NCI-H510A treated with DMSO at 0.1 percent for 48 hours (cell line): ENCODE measurements at places on chromosomes 13 and 19.

- no peak for DNase-seq
Measured at GRCh38 chr19:32246006-32246405, 99.4 kb upstream of the ZNF507 start.

DNA sequence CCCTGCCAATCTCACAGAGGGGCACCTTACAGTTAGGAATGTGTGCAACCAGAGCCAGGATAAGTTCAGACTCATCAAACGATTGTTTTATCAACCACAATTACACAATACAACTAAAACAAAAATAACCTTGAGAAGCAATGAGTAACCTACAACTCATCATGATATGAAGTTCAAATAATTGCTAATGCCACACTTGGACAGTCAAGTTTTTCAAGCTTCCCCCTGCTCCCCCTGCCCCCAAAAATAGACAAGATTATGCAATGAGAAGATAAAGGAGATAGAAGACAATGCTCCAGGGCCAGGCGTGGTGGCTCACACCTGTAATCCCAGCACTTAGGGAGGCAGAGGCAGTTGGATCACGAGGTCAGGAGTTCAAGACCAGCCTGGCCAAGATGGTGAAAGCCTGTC is 13.6 kb upstream of the KPNA3 start:
- DNase-seq: no peak

DNA sequence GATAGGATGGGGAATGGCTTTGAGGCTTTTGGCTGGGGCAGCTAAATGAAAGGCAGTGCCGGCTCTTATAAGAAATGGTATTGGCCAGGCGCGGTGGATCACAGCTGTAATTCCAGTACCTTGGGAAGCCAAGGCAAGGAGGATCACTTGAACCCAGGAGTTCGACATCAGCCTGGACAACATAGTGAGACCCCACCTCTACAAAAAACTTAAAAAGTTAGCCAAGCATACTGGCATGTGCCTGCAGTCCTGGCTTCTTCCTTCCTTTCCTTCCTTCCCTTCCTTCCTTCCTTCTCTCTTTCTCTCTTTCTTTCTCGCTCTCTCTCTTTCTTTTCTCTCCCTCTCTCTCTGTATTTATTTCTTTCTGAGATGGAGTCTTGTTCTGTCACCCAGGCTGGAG is 3.1 kb downstream of the CA11 start:
- no peak for DNase-seq

DNA sequence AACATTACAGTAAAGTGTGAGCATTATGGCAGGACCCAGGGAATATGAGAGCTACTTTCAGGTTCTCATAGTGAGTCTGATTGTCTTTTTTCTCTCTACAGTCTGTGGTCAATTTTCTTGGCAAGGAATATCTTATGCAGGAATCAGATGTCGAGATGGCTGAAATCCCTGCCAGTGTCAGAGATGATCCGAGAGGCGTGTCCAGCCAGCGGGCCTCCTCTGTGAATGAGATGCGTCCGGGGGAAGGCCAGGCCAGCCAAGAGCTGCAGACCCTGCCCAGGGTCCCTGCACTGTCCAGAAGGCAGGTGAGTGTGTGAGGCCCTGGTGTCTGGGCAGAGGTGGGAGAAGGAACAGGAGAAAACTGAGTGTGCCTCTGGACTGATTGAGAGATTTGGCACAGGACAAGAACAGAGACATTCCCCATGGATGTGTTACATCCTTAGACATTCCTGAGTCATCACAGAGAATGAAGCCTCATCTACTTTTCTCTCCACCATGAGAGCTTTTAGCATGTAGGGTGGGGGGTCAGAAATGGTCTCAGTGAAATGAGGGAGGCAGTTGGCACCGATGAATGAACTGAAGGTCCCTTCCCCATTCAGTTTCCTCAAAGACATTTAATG is 27.3 kb upstream of the EDDM13 start:
- DNase-seq: no peak

DNA sequence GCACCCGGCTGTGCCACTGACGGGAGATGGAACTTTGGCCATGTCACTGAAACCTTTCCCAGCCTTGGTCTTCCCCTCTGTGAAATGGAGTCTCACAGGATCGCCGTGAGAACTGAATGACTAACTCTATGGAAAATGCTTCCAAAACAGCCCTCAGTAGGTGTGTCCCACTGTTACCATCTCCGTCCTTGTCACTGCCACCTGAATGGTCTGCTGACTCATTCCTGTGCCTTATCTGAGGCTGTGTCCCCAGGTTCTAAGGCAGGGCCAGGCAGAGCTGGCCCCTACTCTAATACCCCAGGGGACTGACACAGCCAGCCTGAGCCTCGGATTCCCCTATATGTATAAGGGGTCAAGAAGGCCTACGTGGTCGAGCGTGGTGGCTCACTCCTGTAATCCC is 4.5 kb downstream of the CDC37 start:
- no peak for DNase-seq

GRCh38 chr19:6216996-6217751 is 62.6 kb downstream of the MLLT1 start:
- no peak for DNase-seq

- DNase-seq: no peak
Measured at GRCh38 chr13:75800545-75800944, 164.4 kb downstream of the LMO7 start.

GRCh38 chr19:51750400-51751094 is 1.1 kb downstream of the FPR1 start:
- no peak for DNase-seq

- no peak for DNase-seq
Measured at GRCh38 chr13:79662882-79663281, 181.9 kb downstream of the NDFIP2 start.

DNA sequence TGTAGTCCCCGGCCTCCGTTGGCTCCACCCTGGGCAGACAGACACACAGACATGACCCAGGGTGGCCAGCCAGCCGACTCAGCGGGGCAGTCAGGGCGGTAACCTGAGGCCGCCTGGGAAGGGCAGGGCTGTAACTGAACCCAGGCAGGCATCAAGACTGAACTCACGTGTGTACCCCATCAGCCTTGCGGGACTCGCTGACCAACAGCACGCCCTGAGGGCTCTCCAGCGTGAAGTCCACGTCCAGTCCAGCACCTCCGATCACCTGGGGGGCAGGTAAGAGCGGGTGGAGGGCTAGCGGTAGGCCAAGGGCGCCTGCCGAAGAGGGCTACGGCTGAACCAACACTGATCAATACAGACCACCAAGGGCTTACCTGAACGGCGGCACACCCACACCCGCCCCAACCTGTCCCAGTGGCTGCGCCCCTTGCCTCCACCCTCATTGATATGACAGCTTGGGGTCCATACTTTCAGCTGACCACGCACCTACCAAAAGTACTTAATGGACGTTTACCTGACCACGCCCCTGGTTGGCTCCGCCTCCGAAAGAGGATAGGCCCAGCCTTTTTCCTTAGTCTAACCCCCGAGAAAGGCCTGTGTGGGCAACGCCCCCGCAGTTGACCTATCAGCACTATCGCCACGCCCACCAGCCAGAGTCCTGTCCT is 791 bp downstream of the TMED1 start:
- DNase-seq: no peak

GRCh38 chr13:112871742-112872141 is 97.3 kb upstream of the MCF2L start:
- DNase-seq: no peak

GRCh38 chr19:4062419-4063368 is 4.0 kb downstream of the ZBTB7A start:
- DNase-seq: no peak

- no peak for DNase-seq
Measured at GRCh38 chr19:36482876-36483275, 6.5 kb downstream of the ZNF566 start.

GRCh38 chr13:91399189-91400062 is 1.0 kb downstream of the GPC5 start:
- no peak for DNase-seq

DNA sequence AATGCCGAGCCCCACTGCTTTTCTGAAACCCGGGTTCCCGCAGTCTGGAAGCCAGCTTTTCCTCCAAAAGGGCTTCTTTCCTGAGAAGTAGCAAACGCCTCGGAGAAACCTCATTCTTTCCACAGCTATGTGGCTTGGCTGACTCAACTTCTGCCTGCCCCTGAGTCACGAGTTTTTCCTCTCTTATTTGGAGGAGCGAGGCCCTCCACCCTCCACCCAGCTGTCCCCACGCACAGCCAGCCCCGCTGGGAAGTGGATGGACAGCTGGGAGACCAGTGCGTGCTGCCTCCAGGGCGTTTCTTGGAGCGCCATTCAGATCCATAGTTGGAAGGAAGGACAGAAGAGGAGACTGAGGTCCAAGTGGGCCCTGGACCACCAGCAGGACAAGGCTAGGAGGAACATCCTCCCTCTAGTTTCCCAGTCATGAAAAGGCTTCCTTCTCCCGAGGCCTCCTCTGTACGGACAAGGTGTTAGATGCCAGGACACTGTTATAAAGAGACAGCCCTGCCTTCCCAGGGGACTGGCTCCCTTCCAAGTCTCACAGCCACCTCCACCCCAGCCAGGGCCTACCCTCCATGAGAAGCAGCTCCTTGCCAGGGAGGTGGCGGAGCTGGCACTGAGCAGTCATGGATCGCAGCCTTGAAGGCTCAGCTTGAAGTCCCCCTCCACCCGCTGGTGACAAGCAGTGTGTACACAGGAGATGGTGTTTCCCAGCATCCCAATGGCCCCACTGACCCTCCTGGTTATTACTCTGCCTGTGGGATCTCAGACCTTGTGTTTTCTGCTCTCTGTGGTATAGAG is 2.5 kb upstream of the PLEKHF1 start:
- no peak for DNase-seq

GRCh38 chr13:20714161-20714560 is 10.7 kb downstream of the IL17D start:
- no peak for DNase-seq

GRCh38 chr13:44646044-44646443 is 69.9 kb upstream of the TSC22D1 start:
- no peak for DNase-seq

DNA sequence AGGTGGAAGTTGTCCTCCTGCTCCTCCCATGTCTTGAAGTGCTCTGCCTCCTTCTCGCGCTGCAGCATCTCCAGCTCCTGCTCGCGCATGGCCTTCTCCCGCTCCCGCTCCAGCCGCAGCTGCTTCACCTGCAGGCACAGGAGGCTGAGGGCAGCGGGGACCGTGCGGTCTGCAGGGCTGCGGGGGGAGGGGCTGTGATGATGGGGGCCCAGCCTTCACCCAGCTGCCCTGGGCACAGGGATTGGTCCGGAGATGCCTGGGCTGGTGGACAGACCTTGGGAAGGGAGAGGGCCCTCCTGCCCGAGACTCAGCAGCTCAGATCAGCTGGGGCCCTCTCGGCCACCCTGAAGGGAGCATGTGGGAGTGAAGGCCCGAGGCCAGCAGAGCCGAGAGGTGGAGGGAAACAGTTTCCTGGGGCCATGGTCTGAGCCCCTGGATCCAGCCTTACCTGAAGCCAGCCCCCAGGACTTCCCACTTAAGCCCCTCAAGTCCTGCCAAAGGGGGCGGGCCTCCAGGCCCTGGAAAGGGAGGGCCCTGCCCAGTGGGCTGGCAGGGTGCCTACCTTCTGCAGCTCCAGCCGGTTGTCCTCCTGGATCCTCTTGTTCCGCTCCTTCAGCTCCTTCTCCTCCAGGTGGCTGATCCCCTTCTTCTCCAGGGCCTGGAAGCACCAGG is 6.3 kb downstream of the CACTIN start:
- no peak for DNase-seq

DNA sequence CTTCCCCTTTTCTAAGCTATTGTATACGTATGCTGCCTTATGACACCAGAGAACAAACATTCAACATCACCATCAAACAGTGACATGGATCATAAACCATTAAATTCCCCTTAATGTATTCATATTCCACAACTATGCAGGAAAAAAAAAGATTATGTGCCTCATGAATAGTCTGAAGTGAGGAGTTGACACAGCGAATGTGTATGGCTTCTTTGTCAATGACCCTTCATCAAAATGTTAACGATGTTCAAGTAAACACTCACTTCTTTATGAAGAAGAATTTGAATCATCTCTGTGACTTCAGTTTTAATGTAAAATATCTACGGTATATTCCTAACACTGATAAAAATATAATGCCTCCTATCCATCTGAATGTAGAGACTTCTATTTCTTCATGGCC is 44.6 kb downstream of the SMAD9 start:
- DNase-seq: no peak

DNA sequence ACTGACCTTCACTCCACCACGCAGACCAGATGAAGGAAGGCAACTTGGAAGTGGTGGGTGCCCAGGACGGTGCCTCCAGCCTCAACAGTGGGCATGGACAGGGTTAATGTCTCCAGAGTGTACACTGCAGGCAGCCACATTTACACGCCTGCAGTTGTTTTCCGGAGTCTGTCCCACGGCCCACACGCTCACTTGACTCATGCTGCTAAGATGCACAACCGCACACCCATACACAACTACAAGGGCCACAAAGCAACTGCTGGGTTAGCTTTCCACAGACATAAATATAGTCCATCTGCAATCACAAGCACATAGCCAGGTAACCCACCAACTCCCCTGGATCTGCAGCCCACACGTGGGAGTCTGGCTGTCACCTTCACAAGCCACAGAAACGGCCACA is 12.6 kb upstream of the AXL start:
- DNase-seq: no peak

DNA sequence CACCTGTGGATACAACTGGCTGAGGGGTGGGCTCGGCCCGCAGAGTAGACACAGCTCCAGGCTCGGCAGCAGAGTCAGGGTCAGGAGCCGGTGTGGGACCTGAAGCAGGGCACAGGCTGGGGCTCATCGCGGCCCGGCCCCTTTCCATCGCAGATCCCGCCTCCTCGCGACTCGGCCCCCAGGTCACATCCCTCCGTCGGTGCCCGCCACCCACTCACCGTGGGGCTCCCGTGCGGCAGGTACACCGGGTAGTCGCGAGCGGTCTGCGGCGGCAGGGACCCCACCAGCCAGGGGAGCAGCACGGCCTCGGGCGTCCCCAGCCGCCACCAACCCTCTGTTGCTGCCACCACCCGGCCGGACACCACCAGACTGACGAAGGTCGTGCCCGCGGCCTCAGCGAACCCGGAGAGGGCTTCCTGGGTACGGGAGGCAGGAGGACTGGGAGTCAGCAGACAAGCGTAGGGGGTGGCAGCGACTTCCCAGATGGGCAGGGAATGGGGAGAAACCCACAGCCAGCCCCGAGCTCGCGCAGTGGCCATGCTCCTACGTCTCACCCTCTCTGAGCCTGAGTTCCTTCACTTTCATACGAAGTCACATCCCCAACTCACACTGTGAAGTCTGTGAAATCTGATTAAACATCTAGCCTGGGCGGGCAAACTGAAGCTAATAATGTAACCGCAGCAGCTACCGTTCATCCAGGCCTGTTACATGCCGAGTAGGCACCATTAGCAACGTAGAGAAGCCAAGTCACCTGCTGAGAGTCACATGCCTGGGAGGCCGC is 3.7 kb downstream of the FUZ start:
- DNase-seq: peak; percentile 34
